Osteoblast (primary cell): ENCODE measurements at places on chromosomes 1 and 21. TPM values are rescaled to one million over a fixed set of nuclear protein-coding genes. Genes with fewer than 3 reads are reported as not detected.

GRCh38 chr1:192140382-192140781, 17.9 kb upstream of the RGS18 start:
- DNase-seq = no peak

DNA sequence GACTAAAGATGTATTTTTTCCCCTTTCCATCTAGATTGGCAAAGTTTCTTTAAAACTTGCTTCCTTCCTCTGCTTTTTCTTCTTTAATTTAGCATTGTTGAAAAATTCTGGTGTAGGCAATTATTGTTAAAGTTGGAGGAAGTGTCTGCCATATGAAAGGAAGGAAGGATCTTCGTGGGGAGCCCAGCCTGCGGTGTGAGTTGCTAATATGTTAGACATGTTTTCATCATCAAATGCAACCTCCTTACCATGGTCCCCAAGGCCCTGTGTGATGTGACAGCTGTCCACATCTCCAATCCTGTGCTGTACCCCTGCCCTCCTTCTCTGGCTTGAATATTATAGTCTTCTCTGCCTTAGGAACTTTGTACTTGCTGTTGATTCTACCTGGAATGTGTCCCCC, 81.0 kb upstream of the ZBTB18 start:
- DNase-seq = no peak

DNA sequence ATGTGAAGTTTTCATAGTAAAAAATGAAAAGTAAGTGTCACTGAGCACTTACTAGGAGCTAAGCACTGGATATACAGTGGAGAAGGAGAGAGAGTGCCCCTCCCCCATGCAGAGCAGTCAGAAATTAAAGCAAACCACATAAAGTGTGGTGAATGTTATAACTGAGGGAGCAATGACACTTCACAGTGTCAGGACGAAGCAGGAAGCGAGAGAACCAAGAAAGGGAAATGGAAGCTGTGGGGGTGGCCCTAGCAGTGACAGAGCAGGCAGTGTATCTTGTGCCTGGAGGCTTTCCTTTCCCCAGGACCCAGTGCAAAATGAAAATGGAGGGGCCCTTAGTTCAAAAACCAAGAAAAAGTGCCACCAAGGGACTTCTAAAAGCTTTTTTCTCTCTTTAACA, 21.5 kb upstream of the RCAN3 start:
- DNase-seq = no peak

DNA sequence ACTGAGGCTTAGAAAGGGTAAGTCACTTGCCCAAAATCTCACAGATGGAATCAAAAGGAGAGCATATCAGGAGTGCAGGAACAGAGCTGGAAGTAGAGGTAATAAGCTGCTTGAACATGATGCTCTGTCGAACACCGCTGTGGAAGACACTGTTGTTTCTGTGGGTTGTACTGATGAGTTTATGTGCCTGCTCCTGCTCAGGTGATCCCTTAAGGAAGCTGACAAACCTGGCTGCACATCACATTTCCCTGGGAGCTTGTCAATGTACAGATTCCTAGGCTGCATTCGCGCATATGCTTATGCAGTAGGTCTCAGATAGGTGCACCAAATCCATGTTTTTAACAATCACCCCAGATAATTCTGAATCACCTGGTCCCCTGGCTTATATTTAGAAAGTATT, 79.7 kb downstream of the ZNF326 start:
- DNase-seq = no peak

Gene FAM72B
- total RNA-seq = 1.4 and 2.7 TPM in 2 replicates

GRCh38 chr1:59409549-59409948, 112.7 kb downstream of the FGGY start:
- DNase-seq = no peak

- peak; percentile 60 for DNase-seq
Measured at GRCh38 chr1:203130358-203130985, 2.9 kb downstream of the ADORA1 start.

- DNase-seq = peak; percentile 84
Measured at GRCh38 chr1:5980314-5981008, 11.8 kb downstream of the NPHP4 start.

DNA sequence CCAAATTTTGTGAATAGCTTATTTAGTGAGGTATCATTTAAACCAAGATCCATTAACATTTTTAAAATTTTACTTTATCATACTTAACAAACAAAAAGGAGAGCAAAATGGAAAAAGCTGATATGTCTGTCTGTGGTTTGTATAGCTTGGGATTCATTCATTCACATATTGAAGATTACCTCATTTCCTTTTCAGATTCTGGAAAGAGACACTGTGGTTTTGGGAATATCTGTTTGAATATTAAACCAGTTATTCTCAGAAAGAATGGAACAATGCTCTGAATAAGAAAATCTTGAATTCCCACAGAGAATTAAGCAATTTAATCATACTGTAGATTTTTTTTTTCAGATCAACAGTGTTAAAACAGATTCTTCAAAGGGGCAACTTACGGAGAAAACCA, 93.8 kb upstream of the PRDX6 start:
- DNase-seq = no peak

DNA sequence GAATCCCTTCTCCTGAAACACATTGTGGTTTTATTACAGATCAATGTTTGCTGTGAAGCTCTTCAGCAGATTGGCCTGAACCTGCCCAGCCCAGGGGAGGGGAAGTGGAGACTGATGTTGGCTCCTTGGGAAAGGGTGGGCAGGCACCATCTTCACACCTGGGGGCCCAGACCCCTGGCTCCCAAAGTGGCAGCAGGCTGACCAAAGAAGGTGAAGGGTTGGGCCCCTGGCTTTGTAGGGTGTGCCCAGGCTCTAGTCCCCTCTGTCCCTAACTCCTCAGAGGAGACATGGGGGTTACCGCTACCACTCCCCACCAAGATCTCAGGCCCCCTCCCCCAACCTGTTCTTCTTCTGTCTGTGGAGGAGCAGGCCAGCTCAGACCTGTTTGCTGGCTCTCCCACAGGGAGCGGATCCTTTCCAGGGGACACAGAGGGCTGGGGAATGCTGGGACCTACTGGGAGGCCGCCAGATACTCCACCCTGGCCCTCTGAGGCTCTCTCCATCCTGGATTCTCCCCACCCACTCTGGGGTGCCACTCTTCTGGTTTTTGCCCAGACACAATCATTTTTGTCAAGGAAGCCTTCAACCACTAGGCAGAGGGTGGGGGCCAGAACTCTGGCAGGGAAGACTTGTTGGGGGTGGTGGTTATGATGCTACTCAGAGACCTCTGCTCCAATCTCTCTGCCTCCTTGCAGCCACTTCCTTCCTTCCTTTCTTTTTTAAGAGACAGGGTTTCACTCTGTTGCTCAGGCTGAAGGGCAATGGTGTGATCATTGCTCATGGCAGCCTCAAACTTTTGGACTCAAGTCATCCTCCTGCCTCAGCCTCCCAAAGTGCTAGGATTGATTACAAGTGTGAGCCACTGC, 5.0 kb upstream of the EFNA3 start:
- peak; percentile 23 for DNase-seq

DNA sequence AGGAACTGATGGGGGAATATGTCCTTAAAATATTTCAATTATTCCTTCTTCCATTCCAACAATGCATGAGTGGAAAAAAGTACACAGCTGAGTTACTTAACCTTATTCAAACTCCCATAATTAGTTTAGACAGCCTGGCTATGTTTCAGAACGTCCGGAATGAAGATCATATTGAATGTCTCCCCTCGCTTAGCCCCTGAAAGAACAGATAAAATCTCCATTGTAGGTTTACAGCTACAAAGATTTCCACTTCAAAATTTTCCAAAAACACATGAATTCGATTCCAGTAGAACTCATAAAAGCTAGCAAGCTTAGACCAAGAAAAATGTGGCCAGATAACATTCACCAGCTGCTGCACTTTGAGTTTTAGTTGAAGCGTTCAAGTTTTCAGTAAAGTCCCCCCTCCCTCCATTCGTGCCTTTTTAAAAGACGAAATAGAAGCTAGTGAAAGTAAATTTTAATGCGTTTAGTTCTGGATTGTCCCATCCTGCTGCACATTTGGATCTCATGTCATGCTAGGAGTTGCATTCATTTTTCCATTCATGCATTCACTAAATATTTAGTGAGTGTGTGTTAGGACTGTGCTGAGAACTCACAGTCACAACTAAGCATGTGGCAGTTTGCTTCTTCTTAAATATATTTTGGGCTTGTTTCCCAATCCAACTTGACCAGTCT, 29.4 kb upstream of the SSX2IP start:
- DNase-seq = no peak

DNA sequence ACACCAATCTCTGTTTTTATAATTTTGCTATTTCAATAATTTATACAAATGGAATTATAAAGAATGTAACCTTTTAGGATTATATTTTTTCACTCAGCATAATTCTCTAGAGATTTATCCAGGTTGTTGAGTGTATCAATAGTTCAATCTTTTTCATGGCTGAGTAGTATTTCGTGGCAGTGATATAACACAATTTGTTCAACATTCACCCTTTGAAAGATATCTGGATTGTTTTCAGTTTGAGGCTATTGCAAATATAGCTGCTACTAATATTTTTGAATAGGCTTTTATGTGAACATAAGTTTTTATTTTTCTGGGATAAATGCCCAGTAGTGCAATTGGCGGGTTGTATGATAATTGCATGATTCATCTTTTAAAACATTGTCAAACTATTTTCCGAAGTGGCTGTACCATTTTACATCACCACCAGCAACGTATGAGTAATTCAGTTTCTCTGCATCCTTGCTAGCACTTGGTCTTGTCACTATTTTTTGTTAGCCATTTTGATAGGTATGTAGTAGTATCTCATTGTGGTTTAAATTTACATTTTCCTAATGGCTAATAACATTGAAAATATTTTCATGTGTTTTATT, 55.6 kb upstream of the ABCD3 start:
- DNase-seq = no peak

- peak; percentile 38 for DNase-seq
Measured at GRCh38 chr1:93095804-93096585, 16.9 kb downstream of the MTF2 start.

DNA sequence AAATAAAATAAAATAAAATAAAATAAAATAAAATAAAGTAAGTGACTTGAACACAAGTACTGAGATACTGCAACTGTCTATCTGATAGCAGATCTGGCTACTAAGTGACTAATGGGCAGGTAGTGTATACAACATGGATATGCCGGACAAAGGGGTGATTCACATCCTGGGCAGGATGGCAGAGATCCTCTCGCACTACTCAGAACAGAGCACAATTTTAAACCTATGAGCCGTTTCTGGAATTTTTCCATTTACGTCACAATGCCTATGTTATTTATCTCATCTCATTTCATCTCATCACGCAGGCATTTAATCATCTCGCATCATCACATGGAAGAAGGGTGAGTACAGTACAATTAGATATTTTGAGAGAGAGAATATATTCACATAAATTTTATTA, 233.3 kb upstream of the COA6 start:
- no peak for DNase-seq

GRCh38 chr1:220119043-220119512, 25.1 kb downstream of the IARS2 start:
- no peak for DNase-seq

DNA sequence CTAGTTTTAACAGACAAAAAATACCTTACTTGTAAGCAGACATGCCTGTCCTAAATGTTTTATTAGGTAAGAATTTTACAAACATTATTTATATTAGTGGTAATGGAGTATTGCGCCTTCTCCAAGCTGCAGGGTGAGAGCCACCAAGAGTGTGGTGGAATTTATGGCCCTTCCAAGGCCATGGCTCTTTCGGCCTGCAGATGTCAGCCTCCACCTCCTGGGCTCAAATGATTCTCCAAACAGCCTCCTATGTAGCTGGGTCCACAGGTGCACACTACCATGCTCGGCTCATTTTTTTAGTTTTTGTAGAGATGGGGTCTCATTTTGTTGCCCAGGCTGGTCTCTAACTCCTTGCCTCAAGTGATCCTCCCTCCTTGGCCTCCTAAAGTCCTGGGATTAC, 56.3 kb downstream of the ITGB3BP start:
- no peak for DNase-seq

GRCh38 chr1:41780322-41780721, 138.4 kb downstream of the HIVEP3 start:
- peak; percentile 38 for DNase-seq

- DNase-seq = peak; percentile 26
Measured at GRCh38 chr21:35475009-35475408, 425.9 kb upstream of the RUNX1 start.

GRCh38 chr1:110727246-110727645, 52.5 kb upstream of the KCNA3 start:
- DNase-seq = no peak

GRCh38 chr1:190124068-190124467, 353.6 kb downstream of the BRINP3 start:
- DNase-seq = no peak

Gene HNRNPU
- 214 and 240 TPM in 2 replicates for total RNA-seq

GRCh38 chr1:206435445-206435844, 34.8 kb upstream of the IKBKE start:
- no peak for DNase-seq

Gene MAP3K21
- total RNA-seq = under 0.01 TPM in 2 replicates

DNA sequence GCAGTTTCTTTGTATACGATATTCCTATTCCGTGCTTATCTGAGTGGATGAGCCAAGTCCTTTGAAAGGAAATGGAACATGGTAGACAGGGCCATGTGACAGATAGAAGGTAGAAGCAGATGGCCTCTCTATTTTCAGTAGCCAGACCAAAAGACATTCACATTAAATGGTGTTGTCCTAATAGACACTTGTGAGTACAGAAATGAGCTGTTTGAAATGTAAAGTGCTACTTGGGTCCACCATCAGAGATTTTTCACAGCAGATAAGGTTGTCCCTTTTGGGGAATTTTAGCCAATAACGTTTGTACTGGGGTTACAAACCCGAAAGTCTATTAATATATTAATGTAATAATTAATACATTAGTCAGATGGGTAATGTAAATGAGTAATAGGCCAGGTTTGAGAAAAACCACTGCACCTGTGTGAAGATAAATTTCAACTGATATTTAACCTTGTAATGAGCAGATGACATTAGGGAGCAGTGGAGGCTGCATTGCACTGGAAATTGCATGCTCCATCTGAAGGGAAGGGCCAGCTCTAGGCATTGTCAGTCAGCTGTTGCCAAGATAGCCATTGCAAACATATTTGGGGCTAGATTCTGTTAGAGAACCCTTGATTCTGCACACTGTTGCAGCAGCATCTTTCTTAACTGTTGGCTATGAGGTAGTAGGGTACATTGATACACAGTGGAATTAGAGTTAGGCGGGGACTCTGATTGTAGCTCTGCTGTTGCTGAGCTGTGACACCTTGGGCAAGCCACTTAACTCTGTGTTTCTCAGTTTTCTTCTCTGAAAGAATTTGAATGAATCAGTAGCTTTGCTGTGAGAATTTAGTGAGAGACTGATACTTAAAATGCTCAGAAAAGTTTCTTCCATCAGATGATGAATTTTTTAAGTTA, 43.8 kb downstream of the FGGY start:
- DNase-seq = no peak

GRCh38 chr1:176501599-176501998, 38.6 kb downstream of the PAPPA2 start:
- DNase-seq = no peak

DNA sequence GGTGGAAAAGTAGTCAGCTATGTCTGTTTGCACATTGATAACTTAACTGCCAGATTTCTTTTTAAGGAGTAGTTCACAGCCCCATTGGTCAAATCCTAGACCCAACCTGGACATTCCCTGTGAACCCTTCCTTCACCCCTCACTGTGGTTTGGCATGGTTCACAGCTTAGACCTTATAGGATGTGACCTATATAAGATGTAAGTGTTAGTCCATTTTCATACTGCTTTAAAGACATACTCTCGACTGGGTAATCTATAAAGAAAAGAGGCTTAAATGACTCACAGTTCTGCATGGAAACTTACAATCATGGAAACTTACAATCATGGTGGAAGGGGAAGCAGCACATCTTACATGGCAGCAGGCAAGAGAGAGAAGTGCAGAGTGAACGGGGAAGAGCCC, 1066.2 kb downstream of the TTLL7 start:
- DNase-seq = no peak

Gene FAM3B
- not detected in 2 replicates for total RNA-seq

GRCh38 chr1:208540724-208541123, 296.5 kb upstream of the PLXNA2 start:
- no peak for DNase-seq
